Lung (tissue), 17 donors: ENCODE measurements at places on chromosomes 2 and 18.
A peak's percentile ranks its signal among the peaks of the same experiment; 100 is the strongest.

DNA sequence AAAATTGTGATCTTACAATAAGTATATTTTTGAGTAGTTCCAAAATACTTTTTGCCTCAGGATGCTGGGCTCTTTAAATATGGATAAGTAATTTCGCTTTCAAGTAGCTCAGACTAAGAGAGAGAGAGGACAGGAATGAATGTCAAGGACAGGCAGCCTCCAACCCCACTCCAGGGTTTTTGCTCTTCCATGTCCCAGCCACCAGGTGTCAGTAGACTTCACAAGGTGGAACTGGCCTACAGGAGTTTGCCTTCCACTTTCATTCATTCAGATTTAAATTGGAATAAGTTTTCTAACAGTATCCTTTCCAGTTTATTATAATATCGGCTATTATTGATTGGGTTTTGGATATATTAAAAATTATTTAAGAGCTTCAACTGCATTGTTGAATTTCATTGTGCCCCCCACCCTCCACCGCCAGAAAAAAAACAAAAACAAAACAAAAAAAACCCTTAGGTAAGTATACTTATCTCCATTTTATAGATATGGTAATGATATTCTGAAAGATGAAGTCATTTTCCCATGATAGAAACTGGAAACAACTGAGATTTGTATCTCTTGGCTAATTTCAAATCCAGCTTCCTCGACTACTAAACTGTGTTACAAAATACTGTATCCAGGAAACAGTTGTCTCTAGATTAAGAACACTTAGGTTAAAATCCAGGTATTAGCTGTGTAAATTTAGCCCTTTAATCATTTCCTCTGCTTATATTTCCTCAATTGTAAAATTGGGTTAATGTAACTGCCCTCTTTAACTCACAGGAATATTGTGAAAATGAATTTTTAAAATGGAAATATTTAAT lies 793.1 kb downstream of the ERBB4 start:
- peak; percentile 69 for DNase-seq

DNA sequence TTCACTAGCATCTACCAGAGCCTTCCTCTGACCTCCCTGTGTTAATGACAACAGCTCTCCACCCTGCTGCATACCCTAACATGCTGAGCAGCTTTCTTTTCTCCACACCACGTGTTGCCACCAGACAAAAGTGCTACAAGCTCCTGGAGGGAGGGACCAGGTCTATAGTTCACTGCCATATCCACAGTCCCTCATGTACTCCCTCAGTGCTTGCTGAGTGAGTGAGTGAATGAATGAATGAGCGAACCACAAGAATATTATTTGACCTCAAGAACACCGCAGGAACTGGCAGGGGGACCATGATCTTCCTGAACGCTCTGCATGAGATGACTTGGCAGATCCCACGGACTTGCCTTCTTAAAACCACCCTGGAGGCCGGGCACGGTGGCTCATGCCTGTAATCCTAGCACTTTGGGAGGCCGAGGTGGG lies 47.4 kb upstream of the CAB39 start:
- DNase-seq: no peak

- no peak for DNase-seq
These were observed 126.9 kb upstream of the PIK3C3 start for GRCh38 chr18:41828137-41828536.

DNA sequence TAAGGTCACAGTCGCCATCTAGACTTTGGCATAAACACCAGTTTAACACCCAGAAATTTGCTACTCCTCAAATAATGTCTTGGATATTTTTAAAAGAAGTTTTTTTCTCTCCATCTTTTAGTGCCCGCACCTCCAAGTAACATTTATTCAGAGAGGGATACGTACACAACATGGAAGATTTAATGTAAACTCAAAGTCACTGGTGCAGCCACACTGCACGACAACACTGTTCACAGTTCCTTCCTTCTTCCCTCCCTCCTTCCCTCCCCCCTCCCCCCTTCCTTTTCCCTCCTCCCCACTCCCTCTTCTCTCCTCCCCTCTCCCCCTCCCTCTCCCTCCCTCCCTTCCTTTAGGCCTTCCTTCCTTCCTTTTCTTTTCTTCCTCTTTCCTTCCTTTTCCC lies 56.5 kb downstream of the NPPC start:
- DNase-seq: no peak

DNA sequence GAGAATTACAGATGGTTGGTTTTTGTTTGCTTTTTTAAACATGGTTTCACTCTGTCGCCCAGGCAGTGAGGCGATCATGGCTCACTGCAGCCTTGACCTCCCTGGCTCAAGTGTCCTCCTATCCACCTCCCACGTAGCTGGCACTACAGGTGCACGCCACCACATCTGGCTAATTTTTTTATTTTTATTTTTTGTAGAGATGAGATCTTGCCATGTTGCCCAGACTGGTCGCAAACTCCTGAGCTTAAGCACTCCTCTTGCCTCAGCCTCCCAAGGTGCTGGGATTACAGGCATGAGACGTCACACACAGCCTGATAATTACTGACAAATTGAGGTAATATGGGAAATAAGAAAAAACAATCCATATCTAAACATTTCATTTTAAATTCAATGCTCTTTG lies 110.5 kb upstream of the ZSWIM2 start:
- DNase-seq: no peak

DNA sequence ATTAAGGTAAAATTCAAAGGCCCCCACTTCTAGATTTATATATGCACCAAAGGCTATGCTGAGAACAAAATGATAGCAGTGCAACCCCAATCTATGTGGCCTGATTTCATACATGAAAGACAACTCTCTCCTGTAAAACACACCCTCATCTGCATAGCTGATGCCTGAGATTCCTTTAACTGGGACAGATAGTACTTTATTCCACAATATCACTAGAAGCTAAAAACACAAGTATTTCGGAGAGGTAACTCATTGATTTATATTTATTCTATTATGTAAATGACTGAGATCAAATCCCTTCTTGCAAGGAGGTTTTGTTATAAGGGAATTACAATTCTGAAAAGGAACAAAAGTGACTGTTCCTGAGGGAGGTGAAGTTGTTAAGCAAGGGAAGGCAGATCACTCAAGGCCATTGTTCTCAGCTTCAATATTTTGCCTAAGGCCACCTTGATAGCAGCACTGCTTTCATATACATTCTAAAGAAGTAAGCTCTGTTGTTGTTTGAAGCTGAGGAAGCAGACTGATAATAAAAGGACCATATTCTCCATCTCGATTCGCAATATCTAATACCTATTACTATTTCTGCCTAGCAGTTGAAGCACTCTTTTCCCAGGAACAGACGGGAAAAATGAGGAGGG lies 471.0 kb upstream of the CDH7 start:
- no peak for DNase-seq

- no peak for DNase-seq
These were observed 60.2 kb upstream of the SPP2 start for GRCh38 chr2:233990261-233990798.

- no peak for DNase-seq
These were observed 758.0 kb upstream of the ZEB2 start for GRCh38 chr2:145277922-145278321.

DNA sequence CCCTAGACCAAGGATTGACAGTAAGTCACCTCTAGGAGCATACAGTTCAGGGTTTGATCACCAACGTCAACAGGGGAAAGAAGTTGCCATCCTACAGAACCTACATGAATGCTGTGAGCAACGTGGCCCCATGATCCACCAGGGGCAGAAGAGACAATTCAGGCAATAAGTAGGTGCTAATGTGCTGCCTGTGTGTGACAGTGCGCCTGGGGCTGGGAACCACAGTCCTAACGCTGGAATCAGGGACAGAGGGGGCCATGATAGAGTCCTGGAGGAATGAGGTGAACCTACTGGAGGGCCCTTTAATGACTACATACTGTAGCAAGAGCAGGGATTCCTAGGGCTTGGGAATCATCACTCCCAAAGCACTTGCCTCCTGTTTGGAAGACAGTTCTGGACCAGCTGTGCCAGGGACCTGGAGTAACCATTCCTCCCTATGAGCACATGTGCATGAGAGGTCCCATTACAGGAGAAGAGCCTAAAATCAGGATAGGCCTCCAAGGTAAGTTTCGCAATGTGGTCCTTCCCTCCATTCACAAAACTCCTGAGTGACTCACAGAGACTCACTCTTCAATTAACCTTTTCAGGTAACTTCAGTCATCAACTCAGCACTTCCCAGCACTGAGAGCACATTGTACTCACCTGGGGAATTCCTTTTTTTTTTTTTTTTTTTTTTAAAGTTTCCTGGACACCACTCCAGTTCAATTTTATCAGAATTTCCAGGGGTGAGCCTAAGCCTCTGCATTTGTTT lies 214.0 kb downstream of the TMEM163 start:
- DNase-seq: no peak

DNA sequence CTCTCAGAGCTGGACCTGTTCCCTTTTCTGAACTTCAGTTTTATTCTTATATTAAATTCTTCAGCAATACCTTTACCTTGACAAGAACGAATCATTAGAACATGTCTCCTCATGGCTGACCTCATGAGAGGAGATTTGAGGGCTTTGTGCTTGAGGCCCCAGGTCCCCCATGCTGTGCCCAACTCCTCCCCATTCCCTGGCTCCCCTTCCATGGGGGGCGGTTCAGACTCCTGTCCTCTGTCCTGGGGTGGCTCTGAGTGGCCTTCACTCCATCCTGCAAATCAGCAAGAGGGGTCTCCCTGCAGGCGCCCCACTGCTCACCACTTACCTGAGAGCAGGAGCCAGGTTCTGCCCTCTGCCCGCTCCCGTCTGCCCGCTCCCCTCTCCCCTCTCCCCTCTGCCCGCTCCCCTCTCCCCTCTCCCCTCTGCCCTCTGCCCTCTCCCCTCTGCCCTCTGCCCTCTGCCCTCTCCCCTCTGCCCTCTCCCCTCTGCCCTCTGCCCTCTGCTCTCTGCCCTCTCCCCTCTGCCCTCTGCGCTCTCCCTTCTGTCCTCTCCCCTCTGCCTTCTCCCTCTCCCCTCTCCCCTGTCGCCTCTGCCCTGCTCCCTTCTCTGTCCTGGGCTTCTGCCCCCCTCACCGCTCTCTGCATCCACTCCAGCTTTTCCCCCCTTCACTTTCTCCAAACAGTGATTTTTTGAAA lies 98.7 kb upstream of the ALKAL2 start:
- no peak for DNase-seq

DNA sequence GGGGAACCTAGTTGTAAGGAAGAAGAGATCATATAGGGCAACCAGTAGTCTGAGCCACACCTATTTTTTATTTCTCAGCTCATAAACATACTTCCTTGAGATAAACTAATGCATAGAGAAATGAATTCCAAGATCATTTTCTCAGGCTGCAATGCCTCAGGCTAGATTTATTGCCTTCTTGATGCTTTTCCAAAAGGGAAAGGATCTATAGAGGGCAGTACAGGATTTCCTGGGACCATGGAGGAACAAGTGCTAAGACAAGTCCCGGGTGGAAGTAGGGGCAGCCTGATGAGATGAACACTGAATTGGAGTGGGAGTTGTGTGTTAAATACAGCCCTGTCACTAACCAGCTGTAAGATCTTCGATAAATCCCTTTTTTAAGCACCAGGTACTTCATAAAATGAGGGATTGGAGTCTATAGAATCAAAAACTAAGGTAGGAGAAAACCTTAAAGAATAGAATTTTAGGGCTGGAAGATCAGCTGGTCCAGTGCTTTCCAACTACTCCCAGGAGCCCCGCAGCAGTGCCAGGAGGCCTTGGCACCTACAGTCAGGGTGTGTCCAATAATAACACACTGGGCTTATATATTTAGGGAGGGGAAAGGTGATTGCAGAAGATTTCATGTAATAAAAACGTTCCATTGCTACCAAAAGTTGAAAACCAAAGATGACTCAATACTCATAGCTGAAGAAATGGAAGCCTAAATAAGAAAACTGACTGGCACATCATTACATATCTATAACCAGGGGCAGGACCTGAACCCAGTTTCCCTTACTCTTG lies 58.1 kb downstream of the SERTAD2 start:
- peak; percentile 74 for DNase-seq

DNA sequence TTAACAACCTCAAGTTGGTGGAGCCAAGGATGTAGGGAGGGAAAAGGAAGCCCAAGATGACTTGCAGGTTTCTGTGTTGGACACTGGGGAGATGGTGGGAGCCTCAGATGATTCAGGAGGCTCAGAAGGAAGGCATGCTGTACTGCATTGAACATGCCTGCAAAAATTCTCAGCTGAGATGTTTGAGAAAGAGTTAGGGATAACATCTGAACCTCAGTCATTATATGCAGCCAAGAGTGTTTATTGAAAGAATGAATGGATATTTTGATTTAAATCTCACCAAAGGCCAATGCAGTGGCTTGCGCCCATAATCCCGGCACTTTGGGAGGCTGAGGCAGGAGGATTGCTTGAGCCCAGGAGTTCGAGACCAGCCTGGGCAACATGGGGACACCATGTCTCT lies 243.0 kb downstream of the MYCN start:
- DNase-seq: no peak

GRCh38 chr2:222180619-222181018 lies 118.2 kb downstream of the PAX3 start:
- no peak for DNase-seq

DNA sequence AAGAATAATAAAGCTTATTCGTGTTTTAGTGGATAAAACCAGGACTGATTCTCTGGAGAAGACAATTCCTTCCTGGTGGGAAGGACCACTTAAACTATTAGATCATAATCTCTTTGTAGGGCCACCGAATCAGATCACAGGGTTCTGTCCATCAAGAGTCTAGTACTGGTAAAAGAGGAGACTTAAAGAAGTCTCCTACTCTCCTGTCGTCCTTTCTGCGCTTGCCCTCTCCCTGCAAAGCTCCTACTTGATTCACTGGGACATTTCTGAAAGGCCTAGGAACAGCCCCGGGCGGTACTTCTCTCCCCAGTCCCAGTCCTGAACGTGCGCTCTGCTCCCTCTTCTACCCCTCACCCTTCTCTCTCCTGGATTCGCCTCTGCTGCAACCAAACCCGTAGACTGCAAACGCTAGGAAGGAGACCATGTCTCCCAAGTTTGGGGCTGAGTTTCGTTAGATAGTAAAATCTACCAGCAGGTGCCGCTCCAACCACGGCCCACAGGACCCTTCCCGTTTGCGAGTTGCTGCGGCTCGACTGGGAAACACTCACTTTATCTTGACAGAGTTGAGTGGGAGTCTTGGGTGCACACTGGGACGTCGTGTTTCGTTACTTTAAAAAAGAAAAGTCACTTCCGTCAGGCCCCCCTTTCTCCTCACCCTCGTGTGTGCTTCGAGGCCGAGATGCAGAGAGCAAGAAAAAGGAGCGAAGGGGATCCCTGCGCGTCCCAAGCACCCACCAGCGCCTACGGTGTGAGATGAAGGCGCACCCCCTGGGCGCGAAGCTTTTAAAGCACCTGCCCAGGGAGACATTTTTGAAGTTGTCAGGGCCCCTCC lies 923 bp downstream of the FIGLA start:
- peak; percentile 77 for DNase-seq

GRCh38 chr18:7735196-7735595 lies 168.1 kb downstream of the PTPRM start:
- DNase-seq: no peak

- DNase-seq: no peak
These were observed 101.1 kb downstream of the TCF4 start for GRCh38 chr18:55486936-55487335.

DNA sequence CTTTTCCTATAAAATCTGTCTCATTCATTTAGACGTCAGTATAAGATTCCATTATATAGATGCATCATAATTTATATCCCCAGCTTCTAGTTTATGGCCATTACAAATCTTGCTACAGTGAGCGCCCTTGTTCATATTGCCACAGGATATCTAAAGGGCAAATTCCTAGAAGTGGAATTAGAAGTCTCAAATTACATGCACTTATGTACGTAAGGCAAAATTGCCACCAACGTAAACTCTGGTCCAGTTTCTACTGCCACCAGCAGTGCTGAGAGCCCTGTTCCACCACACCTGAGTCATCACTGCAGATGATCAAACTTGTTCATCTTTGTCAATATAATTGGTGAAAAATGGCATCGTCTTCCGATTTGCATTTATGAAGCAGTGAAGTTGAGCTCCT lies 90.9 kb upstream of the ID2 start:
- DNase-seq: peak; percentile 47
